GOT3 (cell line): ENCODE measurements at places on chromosomes 6 and 20.
A peak's percentile ranks its signal among the peaks of the same experiment; 100 is the strongest.

GRCh38 chr6:89347825-89348224, 4.7 kb downstream of the UBE2J1 start:
- DNase-seq = no peak

DNA sequence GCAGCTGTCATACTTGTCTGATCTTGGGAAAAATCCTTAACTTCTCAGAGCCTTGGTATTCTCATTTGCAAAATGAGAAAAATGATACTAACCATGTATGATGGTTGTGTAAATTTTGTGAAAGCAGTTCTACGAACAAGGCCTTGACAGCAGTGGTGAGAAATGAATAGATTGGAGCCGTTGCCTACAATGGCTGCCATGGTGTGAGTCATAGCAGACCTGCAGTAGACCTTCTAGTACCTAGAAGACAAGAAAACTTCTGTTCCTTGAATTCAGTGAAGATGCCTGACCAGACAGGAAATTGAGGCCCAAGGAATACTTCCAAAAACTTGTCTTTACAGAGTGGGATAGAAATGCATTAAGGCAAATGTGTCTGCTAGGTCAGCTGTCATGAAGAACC, 338.9 kb downstream of the QKI start:
- DNase-seq = no peak

- no peak for DNase-seq
Measured at GRCh38 chr6:36848658-36849441, 9.6 kb upstream of the CPNE5 start.

DNA sequence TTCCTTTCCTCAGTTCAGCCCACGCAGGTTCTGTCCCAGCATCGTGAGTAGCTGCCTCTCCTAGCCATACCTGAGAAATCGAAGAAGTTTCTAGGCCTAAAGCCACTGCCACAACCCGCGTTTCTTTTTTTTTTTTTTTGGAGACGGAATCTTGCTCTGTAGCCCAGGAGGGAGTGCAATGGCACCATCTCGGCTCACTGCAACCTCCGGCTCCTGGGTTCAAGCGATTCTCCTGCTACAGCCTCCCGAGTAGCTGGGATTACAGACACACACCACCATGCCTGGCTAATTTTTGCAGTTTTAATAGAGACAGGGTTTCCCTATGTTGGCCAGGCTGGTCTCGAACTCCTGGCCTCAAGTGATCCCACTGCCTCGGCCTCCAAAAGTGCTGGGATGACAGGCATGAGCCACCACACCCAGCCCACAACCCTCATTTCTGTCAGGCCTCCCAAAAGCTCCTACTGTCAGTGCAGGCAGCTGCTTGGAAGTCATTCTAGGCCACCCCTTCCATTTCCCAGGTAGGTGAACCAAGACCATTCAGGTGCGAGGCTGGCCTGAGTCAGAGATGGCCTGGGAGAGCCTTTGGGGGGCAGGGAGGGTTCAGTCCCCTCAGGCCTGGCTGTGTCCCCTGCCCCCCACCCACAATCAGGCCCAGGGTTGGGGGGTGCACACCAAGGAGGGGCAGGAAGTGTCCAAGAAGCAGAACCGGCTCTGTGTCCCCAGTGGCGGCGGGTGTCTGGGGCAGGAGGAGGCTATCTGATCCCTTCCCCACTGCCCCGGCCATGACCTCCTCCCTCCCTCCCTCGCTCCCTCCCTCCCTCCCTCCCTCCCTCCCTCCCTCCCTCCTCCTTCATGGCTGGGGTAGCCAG, 47.2 kb downstream of the NOL4L start:
- DNase-seq = no peak

DNA sequence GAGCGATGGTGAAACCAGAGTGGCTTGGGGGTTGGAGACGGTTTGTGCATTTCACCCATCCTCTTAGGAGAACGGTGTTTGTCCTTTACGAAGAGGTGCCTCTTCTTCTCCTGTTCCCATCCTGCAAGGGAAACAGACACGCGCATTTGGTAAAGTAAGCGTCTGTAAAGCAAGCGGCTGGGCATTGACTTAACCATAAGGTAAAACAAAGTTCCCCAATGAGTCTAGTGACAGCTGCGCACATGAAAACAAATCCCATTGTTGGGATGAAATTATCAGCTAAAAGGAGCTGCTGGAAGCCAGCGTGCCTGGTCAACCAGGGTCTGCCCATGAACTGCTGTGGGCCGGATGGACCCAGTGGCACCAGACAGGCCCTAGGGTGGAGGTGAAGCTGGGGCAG, 5.8 kb downstream of the BHLHE23 start:
- no peak for DNase-seq

- DNase-seq = no peak
Measured at GRCh38 chr20:25459111-25459830, 51.8 kb downstream of the GINS1 start.

GRCh38 chr6:141890661-141891060, 242.1 kb upstream of the GJE1 start:
- DNase-seq = no peak

DNA sequence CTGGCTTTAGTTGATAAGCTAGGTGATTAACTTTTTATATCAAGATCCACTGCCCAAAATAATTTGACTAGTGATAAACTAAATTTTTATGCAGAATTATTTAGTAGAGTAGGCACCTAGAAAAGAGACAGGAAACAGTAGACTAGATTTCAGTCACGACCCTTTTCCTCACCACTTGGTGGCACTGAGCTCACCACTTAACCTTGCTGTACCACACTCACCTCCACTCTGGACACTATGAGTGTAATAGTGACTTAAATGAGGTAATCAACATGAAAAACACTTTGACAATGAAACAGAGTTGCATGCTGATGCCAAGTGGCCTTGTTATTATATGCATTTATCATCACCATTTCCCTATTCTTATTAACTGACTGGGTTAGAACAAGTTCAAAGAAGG, 730.4 kb downstream of the KIF16B start:
- no peak for DNase-seq

DNA sequence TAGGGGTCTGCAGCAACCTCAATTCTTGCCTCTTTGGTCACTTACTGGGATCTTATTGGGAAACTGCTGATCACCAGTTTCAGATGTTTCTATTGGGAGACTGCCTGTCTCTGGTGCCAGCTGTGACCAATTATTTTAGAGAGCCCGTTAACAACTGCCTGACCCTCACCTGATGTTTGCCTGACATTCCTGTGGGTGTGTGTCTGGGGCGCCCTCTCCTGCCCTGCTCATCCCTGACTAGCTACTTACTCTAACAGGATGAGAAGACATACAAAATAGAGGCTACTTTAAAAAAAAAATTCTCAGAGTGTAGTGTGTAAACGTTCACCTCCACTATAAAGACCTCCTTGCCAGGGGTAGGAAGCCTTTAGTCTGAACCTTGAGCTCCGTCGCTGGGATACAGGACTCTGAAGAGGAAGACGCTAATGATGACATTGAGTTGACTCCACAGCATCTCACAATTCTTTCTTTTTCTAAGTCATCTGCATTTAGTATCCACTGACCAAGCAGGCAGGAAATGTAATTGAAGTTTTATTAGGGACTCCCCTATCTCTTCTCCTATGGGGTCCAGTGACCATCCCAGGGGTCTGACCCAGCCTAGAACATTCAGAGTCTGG, 54.6 kb upstream of the DDR1 start:
- no peak for DNase-seq

- DNase-seq = no peak
Measured at GRCh38 chr6:113381959-113382358, 475.2 kb upstream of the MARCKS start.

DNA sequence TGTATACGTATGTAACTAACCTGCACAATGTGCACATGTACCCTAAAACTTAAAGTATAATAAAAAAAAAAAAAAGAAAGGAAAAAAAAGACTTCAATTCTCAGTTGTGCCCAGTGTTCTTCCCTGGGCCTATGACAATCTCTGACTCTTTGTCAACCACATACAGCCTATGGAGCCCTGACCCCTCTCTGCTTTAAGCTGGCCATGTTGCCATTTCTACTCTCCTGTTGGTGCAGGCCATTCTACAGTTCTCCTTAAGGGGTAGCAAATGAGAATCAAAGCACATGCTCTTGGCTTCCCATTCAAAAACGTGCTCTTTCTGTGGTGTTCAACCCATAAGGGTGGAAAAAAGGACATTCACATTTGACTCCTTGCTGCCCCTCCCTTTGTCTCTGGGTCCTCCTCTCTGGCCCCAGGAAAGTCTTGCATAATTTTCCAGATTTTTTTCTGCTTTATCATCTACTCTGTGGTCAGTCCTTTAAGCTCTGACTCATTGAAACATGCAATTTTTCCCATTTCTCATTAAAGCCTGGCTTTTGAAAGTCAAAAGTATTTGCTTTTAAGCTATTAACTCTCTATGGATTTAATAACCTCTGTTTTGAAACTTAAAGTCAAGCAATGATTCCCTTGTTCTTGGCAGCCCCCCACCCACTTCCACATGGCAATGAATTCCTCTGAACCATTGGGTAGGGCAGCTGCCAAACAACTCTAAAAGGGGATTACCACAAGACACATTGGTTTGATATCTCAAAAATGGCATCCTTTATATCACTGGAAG, 208.6 kb upstream of the MCHR2 start:
- peak; percentile 13 for DNase-seq

- DNase-seq = no peak
Measured at GRCh38 chr6:1853761-1854160, 244.0 kb downstream of the FOXC1 start.

DNA sequence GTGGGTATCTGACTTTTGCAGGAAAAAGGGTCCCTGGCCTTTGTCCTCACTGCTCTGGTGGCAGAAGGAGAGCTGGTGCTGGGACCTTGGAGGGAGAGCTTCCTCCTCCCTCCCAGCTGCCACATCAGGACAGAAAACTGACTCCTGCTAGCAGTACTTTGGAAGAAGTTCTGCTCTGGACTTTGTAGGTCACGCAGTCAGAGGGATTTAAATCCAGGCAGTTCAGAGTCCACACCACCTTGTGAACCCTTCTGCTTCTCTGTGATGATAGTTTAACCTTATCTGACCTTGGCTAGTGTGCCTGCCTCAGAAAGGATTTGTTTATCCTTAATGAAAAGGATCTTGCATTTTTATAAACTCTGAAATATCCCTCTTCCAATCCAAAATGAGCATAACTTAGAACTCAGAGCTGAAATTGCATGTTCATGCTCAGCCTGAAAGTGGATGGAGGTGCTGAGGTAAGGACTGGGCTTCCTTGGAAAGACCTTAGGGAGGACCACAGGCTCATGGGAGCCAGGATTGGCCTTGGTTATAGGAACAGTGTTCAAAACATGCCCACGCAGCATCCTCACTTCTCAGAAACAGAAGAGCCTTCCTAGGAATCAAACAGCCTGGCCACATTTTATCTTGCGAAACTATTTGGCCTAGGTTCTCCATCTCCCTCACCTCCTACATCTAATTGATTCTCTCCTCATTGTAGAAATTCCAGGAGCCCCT, 123.9 kb upstream of the SASH1 start:
- DNase-seq = no peak

GRCh38 chr6:39610221-39610620, 115.0 kb downstream of the KIF6 start:
- DNase-seq = no peak

- DNase-seq = no peak
Measured at GRCh38 chr6:26159357-26160273, 72.4 kb downstream of the HFE start.

GRCh38 chr6:113953346-113953745, 17.6 kb downstream of the HDAC2 start:
- no peak for DNase-seq

GRCh38 chr6:28940294-28940857, 16.6 kb upstream of the TRIM27 start:
- no peak for DNase-seq

DNA sequence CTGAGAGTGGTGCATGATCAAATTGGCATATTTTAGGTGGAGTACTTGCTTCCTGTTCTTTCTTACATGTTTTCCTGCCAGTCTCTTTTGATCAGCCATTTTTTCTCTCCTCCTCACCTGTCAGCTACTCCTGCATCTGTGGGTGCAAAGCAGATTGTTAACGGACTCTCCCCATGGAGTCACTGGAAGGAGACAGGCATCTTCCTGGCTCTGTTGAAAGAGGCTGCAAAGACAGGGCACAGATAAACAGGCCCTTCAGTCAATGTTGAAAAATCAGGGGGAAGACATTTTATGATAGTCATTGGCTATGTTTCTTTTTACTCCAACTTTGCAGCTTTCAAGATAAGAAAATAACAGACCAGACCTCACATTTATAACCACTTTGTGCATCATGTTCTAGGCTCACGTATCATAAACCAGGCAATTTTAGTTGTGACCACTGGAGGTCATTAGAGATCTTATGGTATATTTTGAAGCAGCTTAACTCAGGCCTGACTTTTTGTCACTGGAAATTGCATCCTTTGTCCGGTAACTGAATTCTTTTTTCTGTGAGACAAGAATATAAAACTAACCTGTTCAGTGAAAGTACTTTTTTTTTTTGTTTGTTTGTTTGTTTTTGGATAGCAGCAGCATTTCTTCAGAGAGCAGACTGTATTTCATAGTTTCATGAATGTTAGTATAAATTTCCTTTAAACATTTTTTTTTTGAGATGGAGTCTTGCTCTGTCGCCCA, 20.1 kb downstream of the ECT2L start:
- no peak for DNase-seq

DNA sequence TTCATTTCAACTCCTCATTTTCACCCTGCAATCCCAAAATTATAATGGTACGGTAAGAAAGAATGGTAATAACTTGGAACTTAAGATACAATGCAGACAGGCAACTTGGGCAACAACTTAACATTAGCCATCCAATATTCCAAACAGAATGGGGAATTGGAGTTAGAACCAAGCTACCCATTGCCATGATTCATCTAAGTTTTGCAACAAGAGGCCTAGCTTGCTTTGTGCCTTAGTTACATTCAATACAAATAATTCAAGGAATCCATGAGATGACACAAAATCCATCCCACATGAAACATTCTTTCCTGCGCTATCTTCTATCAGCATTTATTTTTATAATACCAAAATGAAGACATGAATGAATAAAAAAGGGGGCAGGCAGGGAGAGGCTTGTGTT, 28.4 kb downstream of the DCDC2 start:
- no peak for DNase-seq

DNA sequence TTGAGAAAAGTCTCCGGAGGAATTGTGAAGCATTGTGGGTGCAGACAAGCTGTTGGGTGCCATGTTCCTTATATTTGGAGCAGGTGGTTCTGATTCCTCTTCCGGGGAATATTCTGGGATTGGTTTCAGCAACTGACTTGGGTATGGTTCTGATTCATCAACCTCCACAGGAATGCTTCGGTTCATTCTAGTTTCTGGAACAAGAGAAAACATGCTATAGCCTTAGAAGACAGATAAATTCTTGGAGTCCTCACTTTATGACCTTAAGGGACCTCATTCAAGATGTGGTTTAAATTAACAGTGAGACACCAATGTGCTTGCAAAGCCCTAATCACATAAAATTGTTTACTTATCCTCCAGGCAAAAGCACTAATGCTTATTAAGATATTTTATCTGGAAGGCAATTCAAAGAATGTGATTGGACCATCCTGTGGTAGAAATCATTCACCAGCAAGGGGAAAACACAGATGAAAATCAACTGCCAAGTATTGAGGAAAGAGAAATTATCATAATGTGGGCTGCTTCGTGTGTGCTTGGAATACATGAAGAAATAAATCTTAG, 13.7 kb downstream of the TRAF3IP2 start:
- DNase-seq = no peak
